ENCODE measurements at places on chromosomes 3 and 15. TPM values are rescaled to one million over a fixed set of nuclear protein-coding genes. Genes with fewer than 3 reads are reported as not detected.
A peak's percentile ranks its signal among the peaks of the same experiment; 100 is the strongest.

Gene SAXO2
- 2.2 TPM for polyA plus RNA-seq

DNA sequence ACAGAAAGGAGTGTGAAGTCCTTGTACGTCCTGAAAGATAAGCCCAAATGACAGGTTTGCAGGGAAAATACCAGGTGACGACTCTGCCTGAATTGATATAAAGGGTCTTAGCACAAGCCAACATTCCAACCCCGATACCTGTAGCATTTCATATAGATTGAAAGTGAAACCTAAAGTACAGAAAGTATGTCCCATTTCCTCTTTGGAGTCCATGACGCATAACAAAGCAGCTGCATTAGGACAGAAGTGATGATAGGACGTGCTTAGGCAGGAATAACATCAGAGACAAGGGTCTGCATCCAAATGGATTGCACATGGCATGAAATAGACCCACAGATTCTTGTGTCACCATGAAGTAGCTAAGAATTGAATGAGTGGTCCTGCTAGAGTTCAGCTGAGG, 187.0 kb upstream of the ROBO1 start:
- DNase-seq, result no peak

Gene STXBP5L
- 0.04 TPM for polyA plus RNA-seq

DNA sequence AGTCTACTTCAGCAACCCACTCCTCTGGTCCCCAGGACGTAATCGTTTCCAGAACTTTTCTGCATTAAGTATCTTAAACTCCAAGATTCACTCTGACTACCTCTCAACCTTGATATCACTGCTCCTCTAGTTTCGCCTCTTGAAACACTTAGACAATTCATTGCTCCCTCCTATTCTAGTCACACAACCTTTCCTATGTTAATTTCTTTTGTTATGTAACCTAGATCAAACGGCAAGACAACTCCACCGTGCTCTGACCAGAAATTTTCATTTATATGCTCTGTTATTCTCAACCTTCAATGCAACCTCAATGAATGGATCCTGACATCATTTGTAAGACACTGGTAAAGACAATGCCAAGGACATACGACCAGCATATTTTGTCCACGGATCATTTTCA, 71.3 kb downstream of the CADM2 start:
- DNase-seq, result no peak

DNA sequence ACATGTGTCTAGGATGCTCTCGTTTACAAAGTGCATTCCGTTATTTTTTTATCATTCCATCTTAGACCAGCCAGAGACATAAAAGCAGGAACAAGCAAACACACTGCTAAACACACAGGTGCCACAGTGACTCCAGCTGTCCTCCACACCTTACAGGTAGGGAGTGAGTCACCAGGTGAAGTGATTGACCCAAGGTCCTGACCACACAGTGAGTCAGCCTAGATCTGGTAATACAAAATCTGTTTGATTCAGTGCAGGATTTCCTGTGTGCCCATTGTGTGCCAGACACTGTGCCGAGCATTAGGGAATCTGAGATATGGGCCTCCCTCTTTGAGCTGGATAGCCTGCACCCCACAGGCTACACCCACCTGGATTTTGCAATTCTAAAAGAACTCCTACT, 16.7 kb upstream of the BFSP2 start:
- no peak for DNase-seq

DNA sequence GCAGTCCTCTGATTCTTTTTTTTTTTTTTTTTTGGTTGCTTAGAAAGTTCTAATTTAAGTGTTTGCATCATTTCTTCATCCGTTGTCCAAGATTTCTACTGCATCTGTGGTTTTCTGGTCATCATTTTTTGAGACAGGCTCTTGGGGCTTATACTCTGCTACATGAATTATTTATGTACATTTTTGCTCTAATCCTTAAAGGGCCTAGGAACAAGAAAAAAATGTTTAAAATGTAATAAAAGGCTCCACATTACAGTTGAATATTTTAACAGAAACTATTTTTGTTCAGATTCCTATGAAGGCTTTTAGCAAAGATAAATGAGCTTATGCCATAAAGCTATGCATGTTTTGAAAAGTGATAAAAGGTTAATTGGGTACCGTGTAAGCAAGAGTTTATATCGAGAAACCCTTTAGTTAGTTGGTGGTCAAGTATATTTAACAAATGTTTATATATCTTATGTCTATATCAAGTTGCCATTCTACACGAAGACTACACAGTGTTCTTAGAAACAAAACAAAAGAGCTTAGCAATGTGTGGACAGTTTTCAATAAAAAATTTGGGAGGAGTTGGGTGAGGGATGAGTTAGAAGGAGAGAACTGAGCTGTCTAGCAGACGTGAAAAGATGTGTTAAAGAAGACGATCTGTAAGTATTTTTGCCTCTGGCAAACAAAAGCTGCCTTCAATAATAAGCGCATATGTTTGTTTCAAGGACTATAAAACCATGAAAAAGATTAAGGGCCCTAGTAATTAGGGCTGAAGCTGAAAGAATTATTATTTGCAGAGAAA, 563.6 kb upstream of the NAALADL2 start:
- no peak for DNase-seq

DNA sequence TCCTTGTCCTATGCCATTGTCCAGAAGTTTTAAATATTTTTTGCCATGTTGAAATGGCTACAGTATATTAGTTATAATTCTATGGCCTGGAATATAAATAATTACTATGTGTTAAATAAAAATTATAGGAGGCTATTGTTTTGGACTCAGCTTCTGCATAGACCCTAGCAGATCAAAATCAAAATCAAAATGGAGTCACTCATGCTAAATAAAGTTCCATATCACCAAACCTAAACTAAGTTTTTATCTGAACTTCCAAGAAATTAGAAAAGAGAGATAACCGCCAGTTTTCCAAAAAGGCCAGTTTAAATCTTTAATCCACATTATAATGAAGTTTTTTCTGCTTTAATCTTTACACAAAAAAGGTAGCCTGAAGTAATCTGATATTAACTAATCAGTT, 227.8 kb upstream of the P2RY1 start:
- no peak for DNase-seq

DNA sequence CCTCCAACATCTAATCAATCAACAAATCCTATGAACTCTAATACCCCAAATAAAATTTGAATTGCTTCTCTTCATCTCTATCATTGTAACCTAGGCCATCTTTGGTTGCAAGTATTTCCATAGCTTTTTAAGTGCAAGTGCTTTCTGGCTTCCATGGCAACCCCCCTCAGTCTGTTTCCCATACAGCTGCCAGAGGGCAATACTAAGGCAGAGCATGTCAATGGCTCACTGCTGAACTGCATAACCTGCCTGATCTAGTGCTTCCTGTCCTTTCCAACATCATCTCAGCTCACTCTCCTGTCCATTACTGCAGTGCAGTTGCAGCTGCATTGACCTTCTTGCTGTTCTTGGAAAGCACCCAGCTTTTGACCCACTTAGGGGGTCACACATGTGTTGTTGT, 198.4 kb downstream of the WNT5A start:
- no peak for DNase-seq

Gene RFC4
- 19.7 TPM for polyA plus RNA-seq

- DNase-seq, result peak; percentile 11
These were observed 568 bp downstream of the SENP2 start for GRCh38 chr3:185586686-185587039.

DNA sequence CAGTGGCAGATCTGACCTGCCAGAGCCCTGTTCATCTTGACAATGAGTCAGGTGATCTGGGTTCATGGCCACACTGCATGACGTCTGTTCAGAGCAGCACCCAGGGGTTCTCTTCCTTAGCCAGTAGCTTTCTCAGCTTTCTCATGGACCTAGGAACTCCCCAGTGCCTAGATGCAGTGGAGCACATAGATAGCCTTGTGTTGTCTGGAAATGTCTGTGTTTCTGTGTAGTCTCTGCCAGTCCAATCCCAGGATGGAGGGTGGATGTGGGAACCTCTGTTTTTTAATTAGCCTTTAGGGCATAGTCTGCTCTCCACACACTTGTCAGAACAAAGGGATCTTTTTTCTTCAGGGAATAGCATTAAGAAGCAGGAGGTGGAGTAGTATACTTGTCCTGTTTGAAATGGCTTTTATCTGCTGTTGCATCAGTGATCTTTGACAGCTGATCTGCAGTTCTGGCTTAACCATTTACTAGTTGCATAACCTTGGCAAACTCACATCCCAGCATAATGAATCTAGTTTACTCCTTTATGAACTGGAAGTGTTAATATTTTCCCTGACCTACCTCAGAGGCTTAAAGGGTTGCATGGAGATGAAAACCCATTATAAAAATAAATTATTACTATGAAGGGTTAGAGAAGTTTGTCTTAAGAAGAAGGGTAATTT, 16.1 kb upstream of the CACNA1D start:
- DNase-seq, result no peak

DNA sequence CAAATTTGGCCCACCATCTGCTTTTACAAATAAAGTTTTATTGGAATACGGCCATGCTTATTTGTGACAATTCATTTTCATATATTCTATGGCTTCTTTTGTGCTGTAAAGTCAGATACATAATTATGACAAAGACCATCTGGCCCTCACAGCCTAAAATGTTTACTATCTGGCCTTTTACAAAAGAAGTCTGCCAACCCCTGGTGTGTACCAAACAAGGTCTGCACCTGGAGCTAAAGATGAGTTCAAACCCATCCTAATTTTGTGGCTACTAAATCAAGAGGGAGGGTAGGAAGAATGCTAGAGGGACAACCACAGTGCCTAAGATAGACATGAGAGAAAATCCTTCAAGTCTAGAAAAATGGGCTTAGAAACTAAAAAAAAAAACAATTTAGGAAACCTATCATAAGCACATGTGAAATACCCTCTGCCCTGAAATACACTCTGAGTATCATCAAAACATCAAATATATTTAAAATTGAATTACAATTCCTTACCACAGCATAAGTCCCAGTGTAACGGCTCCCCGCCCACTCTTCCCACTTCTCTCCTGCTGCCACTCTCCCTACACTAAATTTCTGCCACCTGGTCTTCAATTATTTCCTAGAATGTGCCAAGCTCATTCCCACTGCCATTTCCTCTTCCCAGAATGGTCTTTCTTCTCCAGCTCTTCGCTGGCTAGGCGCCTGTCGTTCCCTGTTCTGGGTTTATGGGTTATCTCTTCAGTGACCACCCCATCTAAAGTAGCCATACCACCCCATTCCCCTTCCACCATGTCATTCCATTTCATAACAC, 950.7 kb upstream of the CFAP20DC start:
- DNase-seq, result no peak

- no peak for DNase-seq
These were observed 374.2 kb upstream of the C2CD4B start for GRCh38 chr15:62539236-62539635.

Gene RIOX2
- 38.2 TPM for polyA plus RNA-seq

Gene CYP1A2
- polyA plus RNA-seq, result 0.10 TPM

- DNase-seq, result no peak
These were observed 48.7 kb downstream of the ETV5 start for GRCh38 chr3:186060222-186060621.

- no peak for DNase-seq
These were observed 433.3 kb downstream of the RAP2B start for GRCh38 chr3:153595186-153595815.

DNA sequence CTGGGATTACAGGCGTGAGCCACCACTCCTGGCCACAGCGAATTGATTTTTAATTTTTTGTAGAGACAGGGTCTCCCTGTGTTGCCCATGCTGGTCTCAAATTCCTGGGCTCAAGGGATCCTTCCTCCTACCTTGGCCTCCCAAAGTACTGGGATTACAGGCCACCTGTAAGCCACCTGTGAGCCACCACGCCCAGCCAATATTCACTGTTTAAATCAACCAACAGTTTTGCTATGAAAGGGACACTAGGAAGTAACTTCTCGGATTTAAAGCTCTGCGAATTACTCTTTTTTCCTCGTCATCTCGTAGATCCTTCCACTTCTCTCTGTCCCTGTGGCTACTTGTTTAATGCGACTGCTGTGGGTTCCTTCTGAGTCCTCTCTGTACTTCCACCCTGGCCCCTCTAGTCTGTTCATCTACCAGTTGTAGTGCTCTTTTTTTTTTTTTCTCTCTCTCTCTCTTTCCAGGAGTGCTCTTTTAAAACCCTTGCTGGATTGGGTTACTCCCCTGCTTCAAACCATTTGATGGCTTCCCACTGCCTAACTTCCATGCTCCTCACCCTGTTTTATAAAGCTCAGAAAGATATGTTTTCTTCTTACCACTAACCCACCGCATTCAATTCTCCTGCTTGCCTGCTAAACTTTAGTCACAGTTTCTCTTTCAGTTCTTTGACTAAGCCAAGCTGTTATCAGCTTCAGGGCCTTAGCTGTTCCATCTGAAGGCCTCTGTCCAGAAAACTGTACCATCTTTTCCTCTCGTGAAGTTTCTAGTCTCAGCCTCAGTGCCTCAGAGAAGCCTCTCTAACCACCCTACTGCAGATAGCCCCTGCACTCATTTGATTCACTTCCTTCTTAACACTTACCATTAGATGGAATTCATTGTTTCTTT, 12.4 kb downstream of the RTF1 start:
- DNase-seq, result no peak

DNA sequence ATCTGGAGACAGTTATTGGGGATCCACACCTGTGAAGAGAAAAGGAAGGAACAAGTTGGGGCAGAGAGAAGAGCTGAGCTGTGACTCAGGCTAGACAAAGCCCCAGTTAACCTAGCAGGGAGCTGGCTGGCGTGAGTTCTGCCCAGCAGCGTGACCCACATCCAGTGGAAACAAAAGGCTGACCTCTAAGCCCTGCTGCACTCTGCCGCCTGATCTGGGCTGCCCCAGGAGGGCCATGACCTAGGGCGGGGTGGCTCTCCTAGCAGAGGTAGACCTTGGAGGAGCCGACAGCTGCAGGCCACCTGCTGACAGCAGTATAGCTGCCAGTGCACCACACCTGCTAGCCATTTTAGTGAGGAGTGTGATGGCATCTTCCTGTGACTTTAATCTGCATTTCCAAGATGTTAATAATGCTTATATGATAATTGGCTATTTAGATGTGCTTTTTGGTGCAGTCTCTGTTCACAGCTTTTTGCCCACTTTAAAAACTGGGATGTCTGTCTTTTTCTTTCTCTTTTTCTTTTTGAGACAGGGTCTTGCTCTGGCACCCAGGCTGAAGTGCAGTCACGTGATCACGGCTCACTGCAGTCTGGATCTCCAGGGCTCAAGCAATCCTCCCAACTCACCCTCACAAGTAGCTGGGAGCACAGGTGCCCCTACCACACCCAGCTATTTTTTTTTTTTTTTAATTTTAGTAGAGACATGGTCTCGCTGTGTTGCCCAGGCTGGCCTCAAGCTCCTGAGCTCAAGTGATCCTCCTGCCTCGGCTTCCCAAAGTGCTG, 78.1 kb downstream of the LSM3 start:
- DNase-seq, result no peak

DNA sequence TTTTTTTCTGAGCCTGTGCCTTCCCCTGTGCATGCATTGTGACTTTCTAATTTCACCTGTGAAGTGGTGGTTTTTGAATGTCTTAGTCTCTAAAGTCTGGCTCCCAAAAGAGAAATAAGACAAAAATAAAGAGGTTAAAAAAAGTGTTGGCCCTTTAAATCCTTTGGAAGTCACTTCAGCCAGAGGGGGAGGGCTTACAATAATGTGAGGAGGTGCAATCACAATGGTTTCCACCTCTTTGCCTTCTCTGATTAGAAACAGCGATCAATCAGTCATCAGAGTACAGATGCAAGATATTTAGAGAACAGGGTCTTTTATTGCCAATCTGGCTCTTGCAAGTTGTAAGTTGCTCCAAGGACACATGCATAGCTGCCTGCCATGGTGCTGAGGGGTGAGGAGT, 64.1 kb upstream of the GCSAM start:
- DNase-seq, result no peak

Gene CACNA2D2
- polyA plus RNA-seq, result 4.3 TPM
